ENCODE measurements at places on chromosomes 4 and X. TPM values are rescaled to one million over a fixed set of nuclear protein-coding genes. Genes with fewer than 3 reads are reported as not detected.

Gene FGD1
- 0.98 TPM for total RNA-seq

Gene SLC2A9
- 0.19 TPM for total RNA-seq

Gene STATH
- not detected for total RNA-seq

Gene CNKSR2
- 8.7 TPM for total RNA-seq

Gene DDX53
- not detected for total RNA-seq

Gene DCAF12L2
- not detected for total RNA-seq

Gene LRP2BP
- 0.61 TPM for total RNA-seq

Gene EFHC2
- total RNA-seq, result not detected

Gene ARHGEF6
- 23.8 TPM for total RNA-seq

Gene DGKK
- not detected for total RNA-seq

GRCh38 chr4:4374388-4375098 lies 12.4 kb upstream of the NSG1 start:
- no peaks in the 10 kb centered on the region for H3K4me1 ChIP-seq
- no peaks in the 10 kb centered on the region for H3K36me3 ChIP-seq
- no peak overlapping the region for H3K27ac ChIP-seq
- no peak overlapping the region for H3K4me3 ChIP-seq
- no peaks in the 10 kb centered on the region for H3K27me3 ChIP-seq

DNA sequence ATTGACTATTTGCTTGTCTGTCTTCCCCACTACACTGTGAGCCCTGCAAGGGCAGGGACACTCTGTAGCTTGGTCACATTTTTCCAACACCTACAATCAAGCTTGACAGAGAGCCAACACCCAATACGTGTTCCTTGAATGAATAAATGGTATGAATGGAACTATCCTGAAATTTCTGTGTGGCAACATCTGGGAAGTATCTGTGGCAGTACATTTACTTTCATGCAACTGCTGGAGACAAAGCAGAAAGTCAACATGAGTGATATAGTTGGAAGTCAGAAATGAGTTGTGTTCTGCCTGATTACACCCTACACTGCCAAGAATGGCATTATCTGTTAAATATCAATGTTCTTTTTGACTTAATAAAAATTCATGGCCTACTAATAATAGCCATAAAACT lies 343.5 kb upstream of the F9 start:
- no peaks in the 10 kb centered on the region for H3K36me3 ChIP-seq
- peaks cover 15% of the 10 kb centered on the region for H3K4me1 ChIP-seq
- no peak overlapping the region for H3K4me3 ChIP-seq
- no peak overlapping the region for H3K27ac ChIP-seq
- no peak for DNase-seq
- no peaks in the 10 kb centered on the region for H3K27me3 ChIP-seq

GRCh38 chrX:141214196-141214595 lies 28.1 kb downstream of the SPANXC start:
- H3K36me3 ChIP-seq, result no peaks in the 10 kb centered on the region
- no peak overlapping the region for H3K27ac ChIP-seq
- no peaks in the 10 kb centered on the region for H3K27me3 ChIP-seq
- H3K4me3 ChIP-seq, result no peak overlapping the region

DNA sequence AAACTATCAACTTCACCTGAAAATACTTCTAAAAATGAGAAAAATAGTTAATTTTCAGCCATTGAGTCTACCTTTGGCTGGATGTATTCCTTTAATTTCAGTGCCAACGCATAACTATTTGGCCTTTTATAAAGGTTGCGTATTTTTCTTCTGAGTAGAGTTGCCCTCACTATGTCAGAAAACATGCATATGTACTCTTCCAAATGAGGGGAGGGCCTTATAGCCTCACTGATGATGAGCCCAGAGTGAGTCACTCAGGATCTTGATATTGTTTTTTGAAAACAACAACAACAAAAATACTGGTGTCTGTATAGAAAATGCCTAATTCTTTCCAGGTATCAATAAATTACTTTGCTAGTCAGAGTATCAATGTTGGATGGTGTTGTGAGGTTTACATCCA lies 349.3 kb downstream of the FBXO8 start:
- H3K4me3 ChIP-seq, result no peak overlapping the region
- H3K27me3 ChIP-seq, result no peaks in the 10 kb centered on the region
- no peaks in the 10 kb centered on the region for H3K4me1 ChIP-seq
- H3K36me3 ChIP-seq, result no peaks in the 10 kb centered on the region
- DNase-seq, result no peak

GRCh38 chr4:119211867-119212233 lies 663 bp upstream of the USP53 start:
- H3K36me3 ChIP-seq, result no peaks in the 10 kb centered on the region
- H3K27ac ChIP-seq, result peak overlapping the region; percentile 98
- H3K4me1 ChIP-seq, result peaks cover 22% of the 10 kb centered on the region

GRCh38 chr4:14719053-14719452 lies 283.2 kb upstream of the CPEB2 start:
- DNase-seq, result no peak
- no peaks in the 10 kb centered on the region for H3K4me1 ChIP-seq

DNA sequence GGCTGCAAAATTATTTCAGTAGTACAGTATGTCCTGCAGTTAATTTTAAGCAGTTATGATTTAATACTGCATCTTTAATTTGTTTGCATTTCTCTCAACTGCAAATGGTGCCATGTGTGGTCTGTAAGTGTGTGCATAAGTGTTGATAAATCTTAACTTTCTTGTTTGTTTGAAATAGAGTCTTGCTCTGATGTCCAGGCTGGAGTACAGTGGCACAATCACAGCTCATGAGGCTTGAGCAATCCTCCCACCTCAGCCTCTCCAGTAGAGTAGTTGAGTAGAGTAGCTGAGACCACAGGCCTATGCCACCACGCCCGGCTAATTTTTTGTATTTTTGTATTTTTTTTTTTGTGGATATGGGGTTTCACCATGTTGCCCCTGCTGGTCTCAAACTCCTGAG lies 322.5 kb upstream of the NR3C2 start:
- no peaks in the 10 kb centered on the region for H3K27me3 ChIP-seq
- no peaks in the 10 kb centered on the region for H3K4me1 ChIP-seq
- no peak for DNase-seq
- H3K27ac ChIP-seq, result no peak overlapping the region

- H3K4me1 ChIP-seq, result no peaks in the 10 kb centered on the region
- no peaks in the 10 kb centered on the region for H3K27me3 ChIP-seq
- DNase-seq, result no peak
- peak overlapping the region; percentile 61 for H3K27ac ChIP-seq
- peak overlapping the region; percentile 2 for H3K4me3 ChIP-seq
- no peaks in the 10 kb centered on the region for H3K36me3 ChIP-seq
These were observed 4.5 kb upstream of the CXCL9 start for GRCh38 chr4:76011700-76012387.

GRCh38 chrX:40104985-40105834 lies 7.5 kb upstream of the BCOR start:
- peaks cover 15% of the 10 kb centered on the region for H3K27me3 ChIP-seq
- H3K27ac ChIP-seq, result peak overlapping the region; percentile 95
- peak overlapping the region; percentile 64 for H3K4me3 ChIP-seq
- peak; percentile 35 for DNase-seq
- peaks cover 6% of the 10 kb centered on the region for H3K4me1 ChIP-seq

GRCh38 chrX:152824841-152825374 lies 5.6 kb downstream of the CETN2 start:
- no peak overlapping the region for H3K27ac ChIP-seq
- H3K36me3 ChIP-seq, result peaks cover 6% of the 10 kb centered on the region
- no peak overlapping the region for H3K4me3 ChIP-seq

- no peak overlapping the region for H3K27ac ChIP-seq
- no peak for DNase-seq
- H3K36me3 ChIP-seq, result no peaks in the 10 kb centered on the region
- H3K27me3 ChIP-seq, result no peaks in the 10 kb centered on the region
These were observed 150.1 kb upstream of the NEIL3 start for GRCh38 chr4:177159600-177159999.

DNA sequence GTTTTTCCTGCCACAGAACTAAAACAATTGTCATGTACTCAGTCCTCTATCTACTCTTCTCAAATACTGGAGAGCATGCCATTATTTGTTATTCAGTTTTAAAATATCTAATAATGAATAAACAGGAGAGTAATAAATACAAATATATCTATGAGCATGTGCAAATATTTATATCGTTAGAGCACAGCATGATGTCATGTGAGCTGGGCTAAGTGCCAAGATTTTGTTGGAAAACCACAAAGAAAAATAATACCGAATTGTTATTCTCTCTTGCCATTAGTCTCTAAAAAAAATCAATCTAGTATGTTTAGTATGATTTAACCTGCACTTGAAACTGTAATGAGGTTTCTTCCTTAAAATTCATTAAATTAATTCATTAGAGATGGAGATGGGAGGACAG lies 97.3 kb downstream of the DDX60 start:
- H3K27ac ChIP-seq, result no peak overlapping the region
- H3K27me3 ChIP-seq, result no peaks in the 10 kb centered on the region
- H3K4me3 ChIP-seq, result no peak overlapping the region
- no peaks in the 10 kb centered on the region for H3K4me1 ChIP-seq
- H3K36me3 ChIP-seq, result no peaks in the 10 kb centered on the region

GRCh38 chrX:115013705-115014104 lies 3.7 kb downstream of the IL13RA2 start:
- no peak overlapping the region for H3K27ac ChIP-seq
- no peaks in the 10 kb centered on the region for H3K36me3 ChIP-seq
- H3K27me3 ChIP-seq, result no peaks in the 10 kb centered on the region
- no peak overlapping the region for H3K4me3 ChIP-seq
- no peak for DNase-seq
- no peaks in the 10 kb centered on the region for H3K4me1 ChIP-seq

DNA sequence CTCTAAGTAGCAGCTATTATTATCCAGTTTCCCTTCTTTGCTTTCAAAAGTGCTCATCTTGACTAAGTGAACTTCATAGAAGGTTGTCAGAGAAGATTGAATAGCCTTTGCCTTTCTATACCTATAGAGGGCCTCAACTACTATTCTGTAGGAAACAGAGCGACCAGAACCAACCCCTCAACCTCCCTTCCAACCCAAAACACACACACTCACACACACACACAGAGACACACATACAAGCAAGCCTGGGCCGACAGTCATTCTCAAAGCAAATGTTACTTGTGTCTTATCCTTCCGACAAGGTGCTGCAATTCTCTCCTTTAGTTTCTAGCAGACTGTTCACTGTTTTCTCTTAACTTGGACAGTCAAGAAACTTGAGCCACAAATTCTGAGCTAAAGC lies 201.6 kb downstream of the DCTD start:
- H3K27me3 ChIP-seq, result no peaks in the 10 kb centered on the region
- no peaks in the 10 kb centered on the region for H3K4me1 ChIP-seq
- H3K36me3 ChIP-seq, result no peaks in the 10 kb centered on the region

DNA sequence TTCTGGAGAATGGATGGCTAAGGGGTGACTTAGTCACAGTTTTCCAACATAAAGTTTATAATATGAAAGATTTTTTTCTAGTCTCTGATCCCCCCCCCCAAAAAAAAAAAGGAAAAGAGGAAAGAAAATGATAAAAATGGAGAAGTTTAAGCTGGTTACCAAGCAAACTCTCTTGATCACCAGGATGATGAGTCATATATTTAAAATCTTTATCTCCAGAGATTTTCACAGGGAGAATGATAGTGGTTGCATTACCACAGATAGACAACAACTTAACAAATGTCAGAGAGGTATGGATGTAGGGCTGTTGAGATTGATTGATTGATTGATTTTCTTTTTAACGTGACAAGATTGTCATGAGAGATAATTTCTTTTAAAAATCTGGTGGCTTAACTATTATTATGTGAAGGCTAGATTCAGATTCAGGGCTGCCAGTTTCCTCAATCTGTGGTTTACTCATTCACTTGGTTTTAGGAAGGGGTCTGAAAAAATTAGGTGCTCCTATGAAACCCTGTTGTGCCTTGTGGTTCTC lies 13.3 kb upstream of the TEX13C start:
- H3K27ac ChIP-seq, result no peak overlapping the region
- no peaks in the 10 kb centered on the region for H3K27me3 ChIP-seq
- DNase-seq, result no peak
- no peak overlapping the region for H3K4me3 ChIP-seq
- H3K4me1 ChIP-seq, result no peaks in the 10 kb centered on the region

DNA sequence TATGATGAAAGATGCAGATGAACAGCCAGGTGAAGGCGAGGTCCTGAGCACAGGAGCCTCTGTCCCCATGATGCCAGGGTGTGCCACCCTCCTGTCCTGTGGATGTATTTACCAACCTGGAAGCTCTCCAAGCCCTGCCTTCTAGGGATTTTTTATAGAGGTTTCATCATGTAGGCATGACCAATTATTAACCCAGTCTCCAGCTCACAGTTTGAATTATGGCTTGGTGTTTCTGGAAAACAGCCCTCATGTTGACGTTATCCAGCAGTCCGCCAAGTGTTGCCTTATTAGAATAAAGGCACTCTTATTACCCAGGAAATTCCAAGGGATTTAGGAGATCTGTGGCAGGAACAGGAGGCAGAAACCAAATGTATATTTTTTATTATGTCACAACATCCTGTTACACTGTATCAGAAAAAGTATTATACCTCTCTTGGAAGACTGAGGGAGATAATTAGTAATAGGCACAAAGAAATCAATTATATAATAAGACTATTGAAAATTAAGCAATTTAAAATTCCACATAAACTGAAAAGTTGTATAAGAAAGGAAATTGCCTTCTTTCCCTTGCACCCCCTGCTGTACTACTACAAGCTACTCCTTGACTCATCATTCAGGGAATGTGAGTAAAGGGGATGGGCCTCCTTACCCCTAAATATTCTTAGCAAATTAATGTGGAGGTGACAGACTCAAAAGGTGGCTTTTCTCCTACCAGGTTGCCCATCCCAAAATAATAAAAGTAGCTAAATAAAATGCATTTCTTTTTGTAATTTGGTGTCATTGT lies 129.6 kb downstream of the ZNF330 start:
- no peak overlapping the region for H3K4me3 ChIP-seq
- H3K27me3 ChIP-seq, result no peaks in the 10 kb centered on the region
- no peak for DNase-seq
- no peak overlapping the region for H3K27ac ChIP-seq
- H3K4me1 ChIP-seq, result peaks cover 6% of the 10 kb centered on the region

DNA sequence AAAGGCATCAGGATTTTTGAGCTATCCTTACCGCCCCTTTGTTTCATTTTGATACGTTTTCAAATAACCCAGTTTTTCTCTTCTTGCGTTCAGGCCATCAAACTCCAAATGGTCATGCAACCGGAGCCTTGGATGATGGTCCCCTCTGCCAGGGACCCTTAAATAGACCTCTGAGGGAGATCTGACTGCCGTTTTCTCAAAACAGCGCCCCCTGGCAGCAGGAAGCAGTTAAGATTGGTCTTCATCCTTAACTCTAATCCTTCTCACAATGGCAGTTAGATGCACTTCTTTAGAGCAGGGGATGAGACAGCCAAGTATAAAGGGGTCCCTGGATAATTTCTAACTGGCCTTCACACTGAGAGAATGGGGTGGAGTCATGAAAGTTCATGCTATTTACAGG lies 525.0 kb upstream of the SPANXN1 start:
- no peaks in the 10 kb centered on the region for H3K27me3 ChIP-seq
- H3K36me3 ChIP-seq, result no peaks in the 10 kb centered on the region
- H3K4me3 ChIP-seq, result no peak overlapping the region

DNA sequence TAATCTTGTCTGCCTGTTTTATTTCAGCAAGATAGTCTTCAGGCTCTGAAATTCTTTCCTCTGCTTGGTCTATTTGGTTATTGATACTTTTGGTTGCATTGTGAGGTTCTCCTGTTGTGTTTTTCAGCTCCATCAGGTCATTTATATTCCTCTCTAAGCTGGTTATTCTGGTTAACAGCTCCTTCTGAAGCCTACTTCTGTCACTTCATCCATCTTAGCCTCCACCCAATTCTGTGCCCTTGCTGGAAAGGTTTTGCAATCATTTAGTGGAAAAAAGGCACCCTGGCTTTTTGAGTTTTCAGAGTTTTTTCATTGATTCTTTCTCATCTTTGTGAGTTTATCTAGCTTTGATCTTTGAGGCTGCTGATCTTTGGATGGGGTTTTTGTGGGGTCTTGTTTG lies 647.7 kb downstream of the SPRY1 start:
- no peaks in the 10 kb centered on the region for H3K4me1 ChIP-seq
- no peak for DNase-seq
- H3K36me3 ChIP-seq, result no peaks in the 10 kb centered on the region
- H3K27me3 ChIP-seq, result no peaks in the 10 kb centered on the region
- no peak overlapping the region for H3K27ac ChIP-seq
- no peak overlapping the region for H3K4me3 ChIP-seq
